ENCODE measurements at places on chromosomes 7 and 10. TPM values are rescaled to one million over a fixed set of nuclear protein-coding genes. Genes with fewer than 3 reads are reported as not detected.

C7orf33 gene
- not detected for total RNA-seq

SFTPA2 gene
- total RNA-seq: 0.27 TPM

SCIN gene
- total RNA-seq: 0.67 TPM

PLXNA4 gene
- total RNA-seq: 3.4 TPM

FRMD4A gene
- 14.7 TPM for total RNA-seq

CDCA7L gene
- 27.1 TPM for total RNA-seq

DKK1 gene
- not detected for total RNA-seq

GDF10 gene
- 9.6 TPM for total RNA-seq

SORCS1 gene
- 6.6 TPM for total RNA-seq

ZNF467 gene
- total RNA-seq: 18.8 TPM

STN1 gene
- 37.1 TPM for total RNA-seq

CAV1 gene
- 490 TPM for total RNA-seq

NODAL gene
- not detected for total RNA-seq

ZNF33A gene
- total RNA-seq: 50.3 TPM

ERLIN1 gene
- 18.2 TPM for total RNA-seq
